ENCODE measurements at places on chromosomes 6 and 20.

DNA sequence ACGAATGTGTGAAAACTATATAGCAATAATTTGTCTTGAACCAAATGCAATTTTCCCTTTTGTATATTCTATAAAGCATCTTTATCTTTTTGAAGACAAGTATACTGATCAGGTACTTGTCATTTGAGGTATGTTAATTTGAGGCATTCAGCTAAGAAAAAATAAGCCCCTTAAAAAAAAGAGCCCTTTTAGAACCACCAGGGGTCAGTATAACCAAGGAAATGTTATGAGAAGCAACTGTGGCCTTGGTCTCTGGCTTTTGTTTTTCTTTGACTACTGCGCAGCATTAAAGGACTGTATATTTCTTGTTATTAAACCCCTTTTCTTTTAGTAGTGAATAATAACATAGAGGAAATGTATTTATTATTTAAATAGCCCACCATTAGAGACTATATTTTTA lies 43.1 kb downstream of the CD109 start:
- DNase-seq: peak; percentile 75

- no peak for DNase-seq
Observed at GRCh38 chr6:81608776-81609175, 143.7 kb downstream of the TENT5A start.

- no peak for DNase-seq
Observed at GRCh38 chr6:22247916-22248482, 48.8 kb downstream of the PRL start.

GRCh38 chr20:21074605-21075336 lies 31.4 kb downstream of the LINC00237 start:
- no peak for DNase-seq

DNA sequence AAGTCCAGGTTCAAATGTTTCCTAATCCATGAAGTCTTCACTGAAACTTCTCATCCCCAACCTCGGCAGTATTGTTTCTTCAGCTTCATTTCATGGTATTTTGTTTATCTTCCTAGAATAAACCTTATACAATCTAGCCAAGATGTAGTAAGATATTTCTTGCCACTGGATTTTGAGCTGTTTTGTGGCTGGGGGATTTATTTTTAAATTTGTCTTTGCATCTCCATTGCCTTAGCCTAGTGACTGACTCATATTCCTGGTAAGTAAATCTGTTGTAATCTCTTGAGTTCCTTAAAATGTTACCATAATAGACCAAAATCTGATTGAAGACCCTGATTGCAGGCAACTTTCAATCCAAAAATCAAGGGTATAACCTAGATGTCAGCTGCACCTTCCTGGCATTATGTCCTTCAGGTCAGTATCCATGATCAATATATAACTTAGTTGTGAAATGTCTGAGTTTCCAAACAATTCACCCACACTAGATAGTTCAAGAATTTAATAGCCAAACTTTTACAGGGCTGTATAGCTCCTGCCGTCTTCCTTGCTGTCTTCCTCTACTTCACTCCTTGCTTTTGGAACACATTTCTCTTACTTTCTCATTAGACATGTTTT lies 4.7 kb upstream of the TRMT11 start:
- DNase-seq: no peak

GRCh38 chr20:11585752-11586352 lies 331.8 kb upstream of the BTBD3 start:
- DNase-seq: peak; percentile 8

DNA sequence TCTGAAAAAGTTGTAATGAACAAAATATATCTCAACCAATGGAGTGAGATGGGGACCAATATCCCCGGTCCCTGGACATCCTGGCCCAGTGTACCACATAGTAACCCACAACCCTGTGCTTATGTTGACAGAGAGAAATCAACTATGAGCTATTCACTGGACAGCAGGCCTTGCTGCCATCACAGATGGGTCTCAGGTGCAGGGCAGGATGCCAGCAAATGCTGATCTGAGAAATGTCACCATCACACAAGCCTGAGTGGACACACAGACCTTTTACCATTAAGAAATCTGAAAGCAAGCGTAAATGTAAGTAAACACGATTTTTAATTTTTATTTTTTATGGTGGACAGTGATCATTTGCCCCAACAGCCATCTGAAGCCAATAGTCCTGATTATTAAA lies 9.1 kb downstream of the RPP40 start:
- no peak for DNase-seq

GRCh38 chr20:50668798-50669197 lies 22.5 kb downstream of the RIPOR3 start:
- no peak for DNase-seq

DNA sequence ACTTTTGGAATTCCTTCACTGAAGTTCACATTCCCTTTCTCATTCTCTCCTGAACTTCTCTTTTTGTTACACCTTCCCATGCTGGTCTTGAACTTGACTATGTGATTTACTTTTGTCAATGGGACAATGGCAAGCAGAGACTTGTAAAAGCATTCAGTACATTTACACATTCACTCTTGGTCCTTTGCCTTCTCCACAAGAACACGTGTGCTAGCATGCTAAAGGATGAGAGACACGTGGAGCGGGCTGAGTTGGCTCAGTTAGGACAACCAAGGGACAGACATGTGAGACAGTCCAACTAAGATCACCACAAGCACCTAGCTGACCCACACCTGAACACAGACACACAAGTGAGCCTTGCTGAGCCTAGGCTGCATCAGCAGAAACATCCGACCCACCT lies 91.3 kb upstream of the PAK5 start:
- DNase-seq: no peak

DNA sequence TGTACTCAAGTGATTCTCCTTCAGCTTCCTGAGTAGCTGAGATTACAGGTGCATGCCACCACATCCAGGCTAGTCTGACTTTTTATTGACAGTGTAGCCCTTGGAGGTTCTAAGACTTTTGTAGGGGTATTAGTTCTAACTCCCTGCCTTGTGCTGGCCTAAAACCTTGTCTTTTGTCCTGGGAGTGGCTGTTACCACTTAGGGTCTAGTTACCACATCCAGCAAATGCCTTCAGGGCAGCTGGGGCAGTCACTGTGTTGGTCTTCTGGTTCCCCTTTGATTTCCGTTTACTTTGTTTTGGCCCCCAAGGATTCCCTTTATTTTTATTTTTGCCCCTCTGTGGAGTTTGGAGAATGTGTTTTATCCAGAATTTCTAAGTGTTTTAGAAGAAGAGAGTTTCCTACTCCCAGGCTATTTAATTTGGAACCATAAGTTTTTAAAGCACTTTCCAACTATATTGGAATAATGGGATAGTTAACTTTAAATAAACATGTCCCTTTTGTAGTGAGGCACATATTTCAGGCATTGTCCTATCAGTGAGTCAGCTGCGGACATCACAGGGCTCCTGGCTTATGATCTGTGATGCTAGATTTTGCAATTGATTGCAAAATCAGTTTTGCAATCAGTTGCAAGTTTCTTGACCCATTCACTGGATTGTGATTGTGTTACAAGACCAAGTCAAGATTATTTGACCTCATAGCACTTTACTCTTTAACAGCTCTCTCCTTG lies 25.0 kb downstream of the IL22RA2 start:
- no peak for DNase-seq

DNA sequence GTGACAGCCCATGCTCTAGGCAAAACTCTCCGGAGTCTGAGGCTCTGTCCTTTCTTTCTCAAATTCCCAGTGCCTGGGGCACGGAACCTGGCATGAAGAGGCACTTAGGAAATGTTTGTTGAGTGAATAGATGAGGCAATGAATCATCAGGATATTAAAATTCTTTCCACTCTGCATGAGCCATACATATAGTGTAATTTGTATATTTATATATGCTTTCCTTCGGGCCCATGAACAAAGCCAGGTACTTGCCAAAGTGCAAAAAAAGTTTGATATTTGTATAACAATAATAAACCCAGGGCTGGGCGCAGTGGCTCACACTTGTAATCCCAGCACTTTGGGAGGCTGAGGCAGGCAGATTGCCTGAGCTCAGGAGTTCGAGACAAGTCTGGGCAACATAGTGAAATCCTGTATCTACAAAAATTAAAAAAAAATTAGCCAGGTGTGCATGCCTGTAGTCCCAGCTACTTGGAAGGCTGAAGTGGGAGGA lies 212.3 kb upstream of the ZNF217 start:
- no peak for DNase-seq

Measured in right renal pelvis (tissue), 4 donors.